ENCODE measurements at places on chromosomes 12 and 14.

DNA sequence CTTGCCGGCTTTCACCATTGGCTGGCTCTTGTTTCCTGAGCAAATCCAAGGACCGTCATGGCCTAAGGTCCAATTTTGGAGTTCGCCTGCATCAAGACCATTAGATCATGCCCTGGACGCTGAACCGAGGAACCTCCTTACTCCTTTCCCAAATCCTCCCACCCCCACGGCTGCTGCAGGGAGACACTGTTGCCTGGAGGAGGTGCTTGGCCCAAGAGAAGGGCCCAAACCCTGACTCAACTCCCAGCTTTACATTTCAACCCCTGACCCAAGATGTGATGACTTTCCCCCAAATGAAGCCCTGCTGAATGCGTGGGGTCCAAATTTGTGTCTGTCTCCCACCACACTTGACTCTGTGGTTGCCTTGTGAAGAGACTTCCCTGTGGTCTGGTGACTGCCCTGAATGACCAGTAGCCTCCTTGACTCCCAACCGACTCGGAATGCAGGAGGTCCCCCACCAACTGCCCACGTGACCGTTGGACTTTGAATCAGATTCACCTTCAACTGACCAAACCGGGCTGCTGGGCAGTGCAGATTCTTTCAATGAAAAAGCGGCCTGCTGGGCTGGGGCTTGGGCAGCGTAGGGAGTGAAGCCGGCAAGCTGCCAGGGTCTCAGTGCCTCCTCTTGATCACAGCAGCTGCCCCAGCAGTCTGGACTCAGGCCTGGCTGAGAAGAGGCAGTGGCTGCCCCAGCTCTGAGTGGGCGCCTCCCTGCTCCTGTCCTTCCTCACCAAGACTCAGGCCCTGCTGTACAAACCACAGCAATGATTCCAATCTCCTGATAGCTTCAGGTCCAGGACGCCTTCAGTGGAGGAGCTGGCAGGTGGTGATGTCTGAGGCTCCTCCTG is 46.7 kb upstream of the OASL start:
- DNase-seq = no peak

DNA sequence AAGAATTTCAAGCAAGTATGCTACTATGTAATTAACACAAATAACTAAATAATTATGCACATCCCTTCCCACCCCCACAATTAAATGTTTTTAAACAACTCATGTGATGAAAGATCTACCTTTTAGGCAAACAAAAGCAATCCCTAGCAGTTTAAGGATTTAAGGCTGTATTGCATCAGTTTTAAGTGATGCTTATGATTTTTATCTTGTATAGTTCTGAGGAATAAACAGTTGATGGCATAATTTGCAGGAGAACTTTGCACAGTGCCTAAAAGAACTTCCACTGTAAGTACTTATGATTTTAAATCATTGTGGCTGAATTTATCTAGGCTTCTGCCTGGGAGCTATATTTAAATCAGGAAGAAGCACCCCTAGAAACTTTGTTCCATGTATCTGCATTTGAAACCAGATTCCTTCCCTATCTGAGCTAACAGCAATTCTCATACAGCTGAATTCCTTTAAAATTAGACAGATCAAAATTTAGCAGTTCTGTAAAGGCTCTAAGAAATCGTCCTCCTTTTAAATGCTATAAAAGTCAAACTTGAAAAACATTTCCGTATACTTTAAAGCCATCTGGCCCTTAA is 388.6 kb downstream of the BCAT1 start:
- no peak for DNase-seq

DNA sequence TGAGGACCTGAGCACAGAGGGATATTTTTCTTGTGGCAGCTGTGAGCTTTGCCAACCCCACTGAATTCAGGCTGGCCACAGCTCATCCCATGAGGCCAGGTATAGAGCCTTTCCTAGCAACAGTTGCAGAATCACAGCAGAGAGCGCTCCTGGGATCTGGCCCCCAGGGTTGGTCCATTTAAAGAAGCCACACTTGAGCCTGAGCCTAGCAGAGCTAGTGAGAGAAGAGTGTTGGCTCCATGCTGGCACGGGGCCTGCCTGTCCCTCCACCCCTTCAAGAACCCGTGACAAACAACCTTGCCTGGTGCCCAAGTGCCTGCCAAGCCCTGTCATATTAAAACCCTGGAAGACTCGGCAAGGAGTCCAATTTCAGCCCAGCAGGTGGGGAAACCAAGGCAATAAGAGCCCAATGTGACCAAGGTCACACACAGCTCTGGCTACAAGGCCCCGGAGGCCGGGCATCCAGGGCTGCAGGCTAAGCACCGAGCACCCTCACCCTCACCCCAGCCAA is 91.6 kb downstream of the LRRC74A start:
- no peak for DNase-seq

- no peak for DNase-seq
Measured at GRCh38 chr12:62523619-62524018, 57.0 kb downstream of the MON2 start.
